ENCODE measurements at places on chromosomes 16 and 17.

- peak; percentile 23 for DNase-seq
Measured at GRCh38 chr16:4780235-4780634, 7.9 kb downstream of the SEPTIN12 start.

- peak; percentile 60 for DNase-seq
Measured at GRCh38 chr16:14302031-14302398, 230.9 kb downstream of the MRTFB start.

- DNase-seq, result no peak
Measured at GRCh38 chr17:78667741-78668640, 90.8 kb upstream of the DNAH17 start.

GRCh38 chr16:85612191-85612800 lies 826 bp upstream of the GSE1 start:
- peak; percentile 85 for DNase-seq

DNA sequence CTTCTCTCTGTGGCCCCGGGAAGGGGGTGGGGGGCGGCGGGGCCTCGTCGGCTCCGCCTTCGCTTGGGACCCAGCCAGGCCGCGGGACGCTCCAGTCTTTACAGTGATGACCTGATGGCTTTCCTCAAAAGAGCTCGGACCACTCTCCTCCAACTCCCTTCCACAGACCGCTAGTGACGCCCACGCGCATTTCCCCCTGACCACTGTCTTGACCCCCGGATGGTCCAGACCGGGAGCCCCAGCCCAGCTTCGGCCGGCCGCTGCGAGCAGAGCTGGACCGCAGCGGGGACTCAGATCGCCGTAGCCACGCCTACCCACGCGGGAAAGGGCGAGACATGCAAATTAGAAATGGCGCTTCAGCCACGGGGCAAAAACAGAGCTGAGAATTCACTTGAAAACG lies 81.6 kb upstream of the RNU2-1 start:
- DNase-seq, result no peak

GRCh38 chr17:69431835-69432234 lies 17.3 kb downstream of the MAP2K6 start:
- no peak for DNase-seq

DNA sequence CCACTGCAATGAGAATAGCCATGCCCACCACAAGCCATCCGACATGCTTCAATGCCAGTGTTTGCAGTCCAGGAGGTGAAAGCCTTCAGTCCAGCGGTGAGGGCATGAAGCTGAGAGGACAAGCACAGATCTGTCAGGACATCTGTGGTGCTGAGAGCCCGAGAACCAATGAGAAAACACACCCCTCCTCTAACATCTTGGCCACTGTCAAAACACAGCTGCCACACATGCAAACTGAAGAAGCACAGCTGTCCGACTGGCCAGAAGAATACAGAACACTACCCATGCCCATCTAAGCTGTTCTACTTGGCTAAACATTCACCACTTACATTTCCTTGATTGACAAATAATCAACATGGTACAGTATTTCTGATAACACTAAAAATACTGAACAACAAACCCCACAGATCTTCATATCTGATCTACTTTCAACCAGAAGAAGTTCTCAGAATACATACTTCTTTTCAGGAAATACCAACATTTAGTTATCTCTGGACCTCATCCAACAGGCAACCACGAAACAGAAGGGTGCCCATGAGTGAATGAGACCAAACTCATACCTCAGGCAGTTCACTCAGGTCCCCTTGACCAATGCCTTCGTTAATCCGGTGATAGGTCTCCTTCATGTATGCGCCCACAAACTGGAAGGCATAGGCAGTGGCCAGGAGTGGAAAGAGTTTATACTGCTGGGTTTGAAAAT lies 10.2 kb upstream of the FBF1 start:
- DNase-seq, result peak; percentile 18

DNA sequence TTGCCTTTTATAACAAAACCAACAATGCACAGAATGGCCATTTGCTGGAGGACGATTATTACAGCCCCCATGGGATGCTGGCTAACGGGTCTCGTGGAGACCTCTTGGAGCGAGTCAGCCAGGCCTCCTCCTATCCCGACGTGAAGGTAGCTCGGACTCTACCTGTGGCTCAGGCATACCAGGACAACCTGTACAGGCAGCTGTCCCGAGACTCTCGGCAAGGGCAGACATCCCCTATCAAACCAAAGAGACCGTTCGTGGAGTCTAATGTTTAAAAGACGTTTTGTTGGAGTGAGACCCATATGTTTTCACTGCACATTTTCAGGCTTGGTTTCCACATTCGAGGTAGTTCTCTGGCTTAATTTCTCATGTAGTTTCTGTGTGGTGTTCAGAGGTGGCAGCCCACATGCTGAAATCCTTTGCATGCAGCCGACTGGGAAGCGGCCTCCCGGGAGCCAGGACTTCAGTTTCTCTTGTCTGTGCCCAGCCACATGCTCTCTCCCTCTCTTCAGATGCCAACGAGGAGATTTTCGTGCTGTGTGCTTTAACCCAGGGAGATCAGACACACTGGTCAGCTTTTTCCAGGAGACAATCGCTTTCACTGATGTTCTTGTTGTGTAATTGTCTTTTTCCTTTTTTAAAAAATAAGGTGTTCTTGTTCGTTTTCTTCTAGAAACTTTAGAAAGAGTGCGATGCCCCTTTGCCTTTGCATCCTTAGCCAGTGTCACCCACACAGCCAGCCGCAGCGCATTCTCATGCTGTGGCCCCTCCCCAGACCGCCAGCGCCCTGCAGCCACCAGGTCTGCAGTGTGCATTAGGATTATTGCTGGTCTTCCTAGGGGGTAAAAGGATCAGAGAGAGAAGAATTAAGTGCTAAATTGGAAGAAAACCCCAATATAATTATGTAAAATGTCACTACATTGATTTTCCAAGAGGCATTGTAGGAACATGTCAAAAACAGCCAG lies 24.1 kb downstream of the CYB561 start:
- no peak for DNase-seq

- no peak for DNase-seq
Measured at GRCh38 chr17:10151667-10152496, 46.5 kb downstream of the GAS7 start.

GRCh38 chr17:17108451-17109049 lies 66.3 kb downstream of the MPRIP start:
- no peak for DNase-seq

DNA sequence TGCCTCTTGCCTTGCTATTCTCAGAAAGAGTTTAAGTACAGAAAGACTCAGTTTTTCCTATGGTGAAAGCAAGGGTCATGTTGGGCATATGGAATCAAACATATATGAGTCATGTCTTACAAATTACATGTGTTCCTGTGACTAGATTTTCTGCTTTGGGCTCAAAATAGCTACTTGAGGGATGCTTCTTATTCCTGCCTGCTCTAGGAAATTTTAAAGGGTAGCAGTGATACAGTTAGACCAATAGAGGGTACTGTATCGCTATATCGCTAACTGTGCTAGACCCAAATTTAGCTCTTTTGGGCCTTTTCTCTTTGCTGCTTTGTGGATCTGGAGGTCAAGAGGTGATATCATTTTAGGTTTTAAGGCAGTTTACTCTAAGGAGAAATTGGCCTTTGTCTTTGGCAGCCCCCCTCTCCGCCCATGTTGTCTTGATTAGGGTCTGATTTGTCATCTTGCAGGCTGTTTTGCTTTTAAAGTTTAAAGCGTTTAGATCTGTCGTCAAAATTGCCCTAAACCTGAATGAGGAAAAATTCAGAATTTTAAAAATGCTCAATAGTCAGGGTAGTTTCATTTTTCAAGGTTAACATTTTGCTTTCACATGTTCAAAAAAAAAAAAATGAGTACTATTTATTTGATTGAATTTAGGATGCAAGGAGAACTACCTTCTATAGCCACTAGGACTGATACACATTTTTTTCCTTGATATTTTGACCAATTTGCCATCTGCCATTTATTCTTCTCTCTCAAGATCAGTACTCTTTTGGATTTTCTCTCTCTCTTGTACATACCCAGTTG lies 8.8 kb downstream of the NFATC3 start:
- DNase-seq, result peak; percentile 69

GRCh38 chr17:37147301-37147812 lies 198.6 kb downstream of the AATF start:
- DNase-seq, result peak; percentile 33

- peak; percentile 47 for DNase-seq
Measured at GRCh38 chr17:37506678-37507077, 17.0 kb downstream of the DUSP14 start.

GRCh38 chr17:64496348-64496785 lies 487 bp downstream of the POLG2 start:
- no peak for DNase-seq

DNA sequence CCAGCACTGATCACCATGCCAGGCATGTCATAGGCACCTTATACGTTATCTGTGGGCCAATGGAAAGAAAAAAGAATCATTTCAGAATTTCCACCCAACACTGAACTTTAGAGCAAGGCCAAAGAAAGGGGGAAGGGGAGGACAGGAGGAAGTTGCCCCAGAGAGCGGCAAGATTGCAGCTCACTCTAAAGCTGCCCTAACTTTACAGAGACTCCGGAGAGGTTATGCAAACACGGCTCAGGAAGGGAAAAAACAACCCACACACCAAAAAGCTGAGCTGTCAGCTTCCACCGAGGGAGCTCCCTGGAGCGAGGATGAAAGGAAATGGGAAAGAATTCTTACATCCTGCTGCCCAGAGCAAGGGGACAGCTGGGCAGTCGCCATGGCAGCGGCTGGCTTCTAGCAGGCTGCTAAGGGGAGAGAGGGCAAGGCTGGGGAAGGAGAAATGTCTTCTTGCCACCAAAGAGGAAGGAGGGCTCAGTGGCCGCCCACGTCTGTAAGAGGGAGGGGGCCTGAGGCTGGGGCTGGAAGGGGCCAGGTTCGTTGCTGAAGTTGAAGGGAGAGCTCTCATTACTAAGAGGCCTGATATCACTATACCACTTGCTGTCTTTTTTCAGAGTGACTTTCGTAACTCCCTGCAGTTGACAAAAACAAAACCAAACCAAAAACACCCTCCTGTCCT lies 18.2 kb downstream of the COTL1 start:
- peak; percentile 85 for DNase-seq

DNA sequence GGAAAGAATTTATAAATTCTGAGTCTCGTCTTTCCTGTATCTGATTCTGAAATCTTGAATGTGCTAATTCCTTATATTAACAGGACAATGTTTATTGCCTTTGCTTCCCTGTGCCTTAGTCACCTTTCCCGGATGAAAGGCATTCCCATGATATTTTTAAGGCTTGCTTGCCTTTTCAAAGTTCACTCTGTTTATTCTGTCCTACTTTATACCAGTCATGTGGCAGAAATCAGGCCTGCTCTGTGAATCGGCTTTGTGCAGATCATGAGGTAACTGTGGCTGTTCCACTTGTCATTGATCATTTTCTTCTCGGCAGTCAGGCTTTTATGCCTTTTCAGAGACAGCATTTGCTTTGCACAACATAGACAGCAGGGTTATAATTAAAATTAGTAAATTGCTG lies 28.8 kb upstream of the ABCC11 start:
- DNase-seq, result peak; percentile 69

GRCh38 chr16:79006206-79006605 lies 594.3 kb downstream of the MAF start:
- no peak for DNase-seq

- DNase-seq, result no peak
Measured at GRCh38 chr16:23478566-23478965, 25.6 kb upstream of the COG7 start.

- no peak for DNase-seq
Measured at GRCh38 chr16:87028481-87029320, 288.5 kb downstream of the C16orf95 start.

- DNase-seq, result peak; percentile 38
Measured at GRCh38 chr17:3804503-3804931, 3.5 kb upstream of the ITGAE start.

- no peak for DNase-seq
Measured at GRCh38 chr16:10932959-10933710, 9.1 kb downstream of the DEXI start.

DNA sequence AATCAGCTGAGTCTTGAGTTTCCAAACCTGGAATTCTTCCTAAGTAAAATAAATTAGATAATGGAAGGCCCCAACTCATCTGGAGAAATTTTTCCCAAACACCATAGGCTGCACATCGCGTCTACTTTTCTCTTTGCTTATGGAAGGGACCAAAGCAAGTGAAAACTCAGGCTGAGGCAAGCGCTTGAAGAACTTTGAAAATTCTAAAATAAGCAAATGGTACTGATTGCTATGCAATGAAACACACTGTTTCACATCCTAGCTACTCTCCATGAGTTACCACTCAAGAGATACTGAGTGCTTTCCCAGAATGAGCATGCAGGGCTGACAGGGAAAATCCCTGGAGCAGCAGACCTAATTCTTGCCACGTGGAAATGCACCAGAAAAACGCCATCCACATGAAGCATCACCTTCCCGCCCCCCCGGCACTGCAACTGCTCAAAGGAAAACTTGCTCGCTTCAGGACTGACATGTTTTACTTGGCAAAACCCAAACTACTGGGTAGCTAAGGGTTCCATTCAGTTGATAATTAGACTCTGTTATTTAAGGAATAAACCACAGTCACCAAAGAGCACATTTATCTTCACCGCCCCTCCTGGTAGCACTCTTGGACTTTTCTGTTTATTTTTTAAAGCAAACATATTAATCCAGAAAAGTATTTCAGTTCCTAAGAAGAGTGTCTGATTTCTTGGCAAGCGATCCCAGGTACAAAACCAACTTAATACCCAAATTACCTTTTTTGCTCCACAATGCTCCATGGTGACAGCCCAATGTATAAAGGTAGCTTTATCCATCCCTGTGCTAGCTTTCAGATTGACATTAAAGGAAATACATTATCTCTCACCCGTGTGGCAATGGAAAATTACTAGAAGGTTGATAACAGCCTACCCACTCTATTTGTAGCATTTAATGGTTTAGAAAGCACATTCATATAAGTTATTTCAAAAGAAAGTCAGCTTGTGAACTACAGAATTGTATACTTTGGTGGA lies 62.5 kb downstream of the WDR59 start:
- peak; percentile 44 for DNase-seq

GRCh38 chr17:4569591-4569990 lies 9.2 kb upstream of the GGT6 start:
- no peak for DNase-seq

GRCh38 chr16:48393485-48394354 lies 8.5 kb upstream of the SIAH1 start:
- DNase-seq, result peak; percentile 88

- DNase-seq, result no peak
Measured at GRCh38 chr17:15091825-15092224, 173.3 kb downstream of the PMP22 start.

- no peak for DNase-seq
Measured at GRCh38 chr17:82228278-82228841, 482 bp upstream of the SLC16A3 start.

- no peak for DNase-seq
Measured at GRCh38 chr17:50372222-50372757, 694 bp downstream of the MRPL27 start.

GRCh38 chr17:39026980-39027451 lies 59.8 kb upstream of the FBXO47 start:
- no peak for DNase-seq

DNA sequence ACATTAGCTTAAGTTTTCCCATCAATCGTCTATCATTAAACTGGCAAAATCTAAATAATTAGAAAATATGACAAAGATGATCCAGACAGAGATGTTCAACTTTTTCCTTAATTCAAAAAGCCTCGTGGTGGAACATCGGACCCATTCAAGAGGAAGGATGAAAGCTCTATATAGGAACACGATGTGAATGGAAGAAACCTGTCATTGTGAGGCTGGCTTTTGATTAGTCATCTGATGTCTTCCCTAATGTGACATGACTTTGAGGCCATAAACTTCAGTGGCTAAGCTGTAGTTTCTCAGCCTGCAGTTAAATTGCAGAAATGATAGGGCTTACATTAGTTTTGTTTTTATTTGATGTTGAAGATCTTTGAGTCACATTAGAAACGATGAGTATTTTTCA lies 1.0 kb downstream of the AMZ2 start:
- DNase-seq, result no peak

- DNase-seq, result no peak
Measured at GRCh38 chr17:50093246-50093645, 1.9 kb upstream of the PDK2 start.

All from IMR-90 (cell line).